ENCODE measurements at places on chromosomes 5 and 9.

- no peak for DNase-seq
Measured at GRCh38 chr5:9269014-9269413, 276.9 kb downstream of the SEMA5A start.

DNA sequence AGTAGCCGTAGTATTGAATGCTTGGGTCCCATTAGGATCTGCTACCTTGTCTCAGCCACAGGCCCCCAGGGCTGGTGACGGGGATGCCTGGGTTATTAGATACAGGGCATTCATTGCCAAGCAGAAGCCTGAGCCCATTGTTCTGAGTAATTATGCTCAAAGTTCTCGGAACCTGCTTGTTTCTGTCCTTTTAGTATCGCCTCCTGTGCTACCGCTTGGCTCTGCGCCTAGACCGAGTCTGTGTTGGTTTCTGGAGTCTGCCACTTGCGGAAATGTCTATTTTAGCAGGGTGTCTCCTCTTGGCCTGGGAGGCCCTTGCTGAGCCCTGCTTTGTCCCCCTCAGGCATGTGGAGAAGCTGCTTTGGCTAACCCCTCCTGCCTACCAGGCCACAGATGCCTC is 506.1 kb downstream of the BNC2 start:
- no peak for DNase-seq

DNA sequence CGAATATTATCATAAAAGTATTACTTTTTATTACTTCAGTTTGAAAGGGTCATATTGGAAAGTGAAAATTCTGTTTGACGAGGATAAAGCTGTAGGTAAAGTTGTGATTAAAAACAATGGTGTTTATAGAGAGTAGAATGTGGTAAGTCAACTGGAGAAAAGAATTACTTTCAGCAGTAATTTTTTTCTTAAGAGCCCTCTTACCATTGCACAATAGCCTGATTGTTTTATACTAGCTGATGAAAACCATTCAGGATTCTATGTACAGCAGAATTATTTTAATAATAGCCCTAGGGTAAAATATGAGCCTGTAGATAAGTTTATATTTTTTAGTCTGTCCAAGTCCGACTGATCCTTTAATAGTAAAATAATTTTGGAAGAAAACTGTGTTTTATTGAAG is 16.6 kb downstream of the CDC42SE2 start:
- DNase-seq, result peak; percentile 21

DNA sequence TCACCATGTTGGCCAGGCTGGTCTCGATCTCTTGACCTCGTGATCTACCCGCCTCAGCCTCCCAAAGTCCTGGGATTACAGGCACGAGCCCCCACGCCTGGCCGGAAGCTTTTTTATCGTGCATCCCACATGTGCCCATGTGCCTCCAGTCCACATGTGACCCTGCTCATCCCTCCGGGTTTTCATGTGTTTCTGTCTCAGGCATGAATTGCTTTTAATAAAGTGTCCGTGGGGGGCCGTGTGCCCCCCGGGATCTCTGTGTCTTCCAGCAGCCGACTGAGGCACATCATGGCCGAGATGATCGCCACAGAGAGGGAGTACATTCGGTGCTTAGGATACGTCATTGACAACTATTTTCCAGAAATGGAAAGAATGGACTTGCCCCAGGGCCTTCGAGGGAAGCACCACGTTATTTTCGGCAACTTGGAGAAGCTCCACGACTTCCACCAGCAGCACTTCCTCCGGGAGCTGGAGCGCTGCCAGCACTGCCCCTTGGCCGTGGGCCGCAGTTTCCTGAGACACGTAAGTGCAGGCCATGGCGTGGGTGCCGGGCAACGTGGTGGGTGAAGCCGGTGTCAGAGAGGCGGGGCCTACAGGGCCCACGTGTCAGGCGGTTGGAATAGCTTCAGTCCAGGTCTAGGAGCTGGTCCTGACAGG is 22.1 kb upstream of the LRRC14B start:
- DNase-seq, result no peak

DNA sequence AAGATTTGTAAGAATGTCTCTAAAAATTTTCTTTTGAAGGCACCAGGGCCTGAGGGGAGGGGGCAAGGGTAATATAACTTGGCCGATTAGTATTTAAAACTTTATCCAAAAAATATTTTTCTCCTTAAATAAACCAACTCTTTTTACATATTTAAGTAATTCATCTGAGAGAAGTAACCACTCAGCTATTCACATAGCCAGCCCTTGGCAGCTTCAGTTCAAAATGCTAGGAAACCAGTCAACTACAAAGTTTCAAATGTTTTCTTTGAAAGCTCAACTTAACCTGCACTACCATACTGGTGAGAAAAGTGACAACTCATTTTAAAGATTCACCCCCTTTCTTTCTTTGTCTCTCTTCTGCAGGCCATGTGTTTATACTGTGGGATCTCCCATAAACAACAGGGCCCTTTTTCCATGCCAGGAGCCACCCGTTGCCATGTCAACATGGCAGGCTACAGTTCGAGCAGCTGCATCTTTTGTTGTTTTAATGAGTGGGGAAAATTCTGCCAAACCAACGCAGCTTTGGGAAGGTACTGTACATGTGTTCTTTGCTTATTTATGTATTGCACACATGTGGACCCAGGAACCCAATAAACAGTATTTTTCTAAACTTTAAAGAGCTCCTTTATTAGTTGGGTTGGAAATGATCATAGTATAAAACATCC is 46.3 kb downstream of the AOPEP start:
- peak; percentile 64 for DNase-seq
